ENCODE measurements at places on chromosomes 1 and 21.

DNA sequence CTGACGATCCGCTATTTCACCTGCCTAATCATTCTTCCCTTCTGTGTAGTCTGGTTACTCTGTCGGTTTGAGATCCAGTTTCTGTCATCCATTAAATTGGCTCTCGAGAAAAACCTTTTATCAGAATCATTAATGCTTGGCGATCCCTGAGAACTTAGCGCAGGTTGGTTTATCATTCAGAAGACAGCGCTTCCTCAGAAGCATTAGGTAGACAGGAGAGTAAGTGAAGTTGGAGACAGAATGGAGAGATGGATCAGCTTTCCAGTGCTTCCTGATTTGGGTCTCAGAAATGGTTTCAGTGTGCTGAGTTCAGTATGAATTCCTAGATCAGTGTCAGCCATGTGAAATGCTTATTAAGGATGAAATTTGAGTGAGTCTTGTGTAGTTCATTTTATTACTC, 1.3 kb downstream of the USP1 start:
- no peak for DNase-seq

- no peak for DNase-seq
Measured at GRCh38 chr1:67732750-67733151, 47.8 kb downstream of the GADD45A start.

DNA sequence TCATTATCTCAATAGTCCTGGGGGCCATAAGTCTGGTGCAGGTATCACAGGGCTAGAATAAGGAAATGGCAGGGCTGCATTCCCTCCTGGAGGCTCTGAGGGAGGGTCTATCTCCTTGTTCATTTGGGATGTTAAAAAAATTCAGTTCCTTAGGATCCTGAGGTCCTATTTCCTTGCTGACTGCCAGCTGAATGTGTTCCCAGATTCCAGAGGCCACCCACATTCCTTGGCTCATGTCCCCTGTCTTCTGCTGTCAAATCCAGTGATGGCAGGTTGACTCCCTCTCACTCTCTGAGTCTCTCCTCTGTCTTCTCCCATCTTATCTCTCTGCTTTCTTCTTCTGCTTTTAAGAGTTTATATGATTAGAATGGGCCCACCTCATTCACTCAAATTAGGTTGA, 400.6 kb downstream of the PTPRU start:
- no peak for DNase-seq

- no peak for DNase-seq
Measured at GRCh38 chr1:37940299-37940947, 6.4 kb downstream of the INPP5B start.

DNA sequence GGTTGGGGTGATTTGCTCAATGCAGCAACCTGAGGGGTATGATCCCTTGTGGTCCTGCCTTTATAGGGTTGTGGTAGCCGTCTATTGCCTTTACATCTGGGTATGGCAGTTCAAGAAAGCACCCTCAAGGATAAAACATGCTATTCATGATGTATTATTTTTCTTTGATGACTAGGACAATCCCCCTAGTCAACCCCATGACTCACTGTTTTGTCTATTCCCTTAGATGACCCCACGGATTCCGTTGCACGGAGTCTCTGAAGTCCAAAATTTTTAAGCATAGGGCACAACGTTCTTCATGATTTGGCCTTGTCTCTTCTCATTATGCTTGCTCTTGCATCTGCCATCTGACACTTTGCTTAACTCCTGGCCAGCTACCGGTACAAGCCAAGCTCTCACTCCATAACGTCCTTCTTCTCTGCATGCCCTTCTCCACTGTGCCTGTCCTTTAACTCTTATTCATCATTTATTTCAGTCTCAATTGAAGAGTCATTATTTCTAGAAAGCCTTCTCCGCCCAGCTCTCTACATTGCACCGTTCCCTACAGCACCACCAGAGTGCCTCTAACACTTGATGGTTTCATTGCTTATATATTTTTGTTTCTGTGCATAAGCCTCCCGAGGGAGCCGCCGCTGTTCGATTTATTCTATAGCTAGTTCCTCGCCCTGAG, 838 bp upstream of the DISP1 start:
- no peak for DNase-seq

DNA sequence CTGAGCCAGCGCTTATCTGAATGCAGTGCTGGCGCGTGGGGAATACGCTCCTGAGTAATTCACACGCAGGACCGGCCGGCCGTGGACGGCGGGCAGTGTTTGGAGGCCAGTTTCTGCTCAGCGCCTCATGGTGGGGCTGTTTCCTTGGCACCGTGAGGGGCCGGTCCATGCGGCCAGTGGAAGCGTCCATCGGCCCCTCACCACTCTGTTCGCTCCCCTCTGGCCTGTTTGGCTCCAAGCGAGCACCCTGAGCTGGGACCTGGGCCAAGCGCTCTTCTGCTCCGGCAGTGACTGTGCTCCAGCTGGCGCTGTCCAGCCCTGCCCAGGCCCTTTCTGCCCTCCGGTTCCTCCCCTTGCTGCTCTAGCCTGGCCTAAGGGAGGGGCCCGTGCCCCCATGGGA, 16.3 kb upstream of the PLCH2 start:
- DNase-seq: no peak

DNA sequence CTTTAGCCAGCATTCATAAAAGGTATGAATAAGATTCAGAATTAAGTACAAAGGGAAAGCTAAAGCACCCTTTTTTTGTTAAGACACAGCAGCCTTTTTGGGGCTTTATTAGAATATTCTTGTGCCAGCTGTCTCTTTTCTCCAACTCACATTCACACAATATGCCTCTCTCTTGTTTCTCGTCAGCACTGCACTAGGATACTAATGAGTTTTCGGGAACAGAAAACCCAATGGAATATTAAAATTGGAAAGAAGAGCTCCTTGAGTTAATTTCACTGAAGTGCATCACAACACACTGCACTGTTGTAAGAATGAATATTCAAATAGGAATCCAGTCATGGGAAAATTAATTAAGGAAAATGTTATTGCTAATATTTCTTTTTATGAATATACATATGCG, 410.4 kb upstream of the BEND5 start:
- DNase-seq: no peak

- DNase-seq: no peak
Measured at GRCh38 chr1:109759513-109760334, 4.0 kb downstream of the EPS8L3 start.

- no peak for DNase-seq
Measured at GRCh38 chr21:16711757-16712156, 801.1 kb upstream of the CXADR start.

DNA sequence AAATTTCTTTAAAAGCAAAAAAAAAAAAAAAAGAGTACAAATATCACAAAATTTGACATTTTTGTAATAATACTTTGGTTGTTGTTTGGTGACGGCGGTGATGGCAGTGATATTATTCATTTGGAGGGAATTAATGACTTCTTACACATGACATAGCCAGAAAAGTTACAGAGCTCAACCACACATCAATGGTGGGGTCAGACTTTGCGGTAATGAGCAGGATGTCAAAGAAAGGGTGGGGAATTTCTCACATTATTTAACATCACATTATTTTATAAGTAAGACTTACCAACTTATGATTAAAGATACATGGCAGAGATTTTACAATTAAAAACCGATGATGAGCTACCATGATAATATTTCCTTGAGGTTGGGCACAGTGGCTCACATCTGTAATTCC, 248.2 kb downstream of the RERE start:
- no peak for DNase-seq

DNA sequence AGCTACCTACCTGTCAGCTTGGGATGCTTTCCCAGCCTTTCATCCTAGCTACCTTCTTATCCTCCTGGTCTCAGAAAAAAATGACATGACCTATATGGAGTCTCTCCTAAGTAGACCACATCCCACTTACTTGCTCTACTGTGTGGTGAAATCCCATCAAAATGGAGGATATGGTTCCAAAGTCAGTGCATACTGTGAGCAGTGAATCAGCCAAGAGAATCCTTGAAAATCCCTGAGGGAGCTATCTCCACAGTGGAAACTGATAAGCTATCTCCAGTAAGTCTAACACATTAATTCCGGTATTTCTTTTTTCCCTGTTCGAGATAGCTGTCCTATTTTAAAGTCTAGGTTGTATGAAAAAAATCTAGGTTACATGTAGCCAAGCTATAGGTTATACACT, 189.7 kb downstream of the FGGY start:
- DNase-seq: no peak

DNA sequence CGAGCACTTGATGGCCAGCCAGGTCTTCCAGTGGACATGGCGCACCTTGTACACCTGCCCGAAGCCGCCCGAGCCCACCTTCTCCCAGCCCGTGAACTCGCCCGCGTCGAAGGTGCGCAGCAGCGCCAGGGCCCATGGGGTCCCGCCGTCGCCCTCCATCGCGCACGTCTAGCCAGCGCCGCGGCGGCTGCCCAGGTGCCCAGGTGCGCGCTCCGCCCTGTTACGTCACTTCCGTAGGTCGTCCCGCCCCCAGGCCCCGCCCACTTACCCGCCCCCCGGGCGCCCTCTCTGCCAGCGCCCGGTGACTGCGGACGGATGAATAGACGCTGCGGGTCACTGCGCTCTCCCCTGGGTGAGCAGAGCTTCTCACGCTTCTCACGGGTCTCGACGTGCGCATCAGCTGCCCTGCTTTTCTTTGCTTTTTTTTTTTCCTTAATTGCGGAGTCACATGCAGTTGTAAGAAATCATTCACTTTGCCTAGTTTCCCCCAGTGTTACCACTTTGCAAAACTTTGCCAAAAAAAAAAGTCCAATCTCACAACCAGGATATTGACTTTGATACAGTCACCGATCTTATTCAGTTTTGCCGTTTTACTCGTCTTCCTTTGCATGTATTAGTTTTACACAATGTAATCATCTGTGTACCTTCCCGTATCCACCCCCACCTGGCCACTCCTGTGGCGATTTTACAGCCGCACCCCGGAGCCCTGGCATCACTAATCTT, at the start of gene RIPK4:
Gene RIPK4 (minus strand): TSS at position 170 of the 723 bp plus-strand sequence. CDS start 11 bp downstream, at position 159.
- peak; percentile 62 for DNase-seq

DNA sequence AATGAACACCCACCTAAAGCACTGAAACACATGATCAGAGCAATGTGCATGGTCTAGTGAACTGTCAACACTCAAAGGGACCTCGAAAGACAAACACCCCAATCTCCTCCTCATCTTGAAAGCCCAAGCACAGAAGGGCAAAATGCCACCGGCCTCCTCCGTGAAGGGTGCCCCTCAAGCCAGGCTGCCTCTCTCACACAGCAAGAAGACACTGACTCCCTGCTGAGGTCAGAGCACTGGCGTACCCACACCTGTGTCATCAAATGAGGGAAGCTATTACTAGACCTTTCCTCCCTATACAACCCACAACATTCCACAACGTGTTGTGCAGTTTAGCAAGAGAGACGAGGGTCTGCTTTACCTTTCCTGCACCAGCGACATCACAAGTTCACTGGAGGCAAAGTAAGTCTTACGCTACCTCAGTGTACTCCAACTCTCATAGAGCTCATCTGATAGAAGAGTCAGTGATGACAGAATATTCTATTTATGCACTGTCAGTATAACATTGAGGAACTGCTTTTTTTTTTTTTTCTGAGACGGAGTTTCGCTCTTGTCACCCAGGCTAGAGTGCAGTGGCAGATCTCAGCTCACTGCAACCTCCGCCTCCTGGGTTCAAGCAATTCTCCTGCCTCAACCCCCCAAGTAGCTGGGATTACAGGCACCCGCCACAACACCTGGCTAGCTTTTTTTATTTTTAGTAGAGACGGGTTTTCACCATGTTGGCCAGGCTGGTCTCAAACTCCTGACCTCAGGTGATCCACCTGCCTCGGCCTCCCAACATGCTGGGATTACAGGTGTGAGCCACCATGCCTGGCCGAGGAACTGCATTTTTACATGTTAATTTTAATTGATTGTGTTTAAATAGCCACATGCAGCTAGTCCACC, 3.3 kb downstream of the SH3BP5L start:
- no peak for DNase-seq

GRCh38 chr1:223177681-223178080, 34.6 kb upstream of the TLR5 start:
- peak; percentile 53 for DNase-seq

- no peak for DNase-seq
Measured at GRCh38 chr1:53431805-53432565, 27.2 kb upstream of the DMRTB1 start.

GRCh38 chr1:45573231-45573804, 10.5 kb upstream of the NASP start:
- DNase-seq: no peak

DNA sequence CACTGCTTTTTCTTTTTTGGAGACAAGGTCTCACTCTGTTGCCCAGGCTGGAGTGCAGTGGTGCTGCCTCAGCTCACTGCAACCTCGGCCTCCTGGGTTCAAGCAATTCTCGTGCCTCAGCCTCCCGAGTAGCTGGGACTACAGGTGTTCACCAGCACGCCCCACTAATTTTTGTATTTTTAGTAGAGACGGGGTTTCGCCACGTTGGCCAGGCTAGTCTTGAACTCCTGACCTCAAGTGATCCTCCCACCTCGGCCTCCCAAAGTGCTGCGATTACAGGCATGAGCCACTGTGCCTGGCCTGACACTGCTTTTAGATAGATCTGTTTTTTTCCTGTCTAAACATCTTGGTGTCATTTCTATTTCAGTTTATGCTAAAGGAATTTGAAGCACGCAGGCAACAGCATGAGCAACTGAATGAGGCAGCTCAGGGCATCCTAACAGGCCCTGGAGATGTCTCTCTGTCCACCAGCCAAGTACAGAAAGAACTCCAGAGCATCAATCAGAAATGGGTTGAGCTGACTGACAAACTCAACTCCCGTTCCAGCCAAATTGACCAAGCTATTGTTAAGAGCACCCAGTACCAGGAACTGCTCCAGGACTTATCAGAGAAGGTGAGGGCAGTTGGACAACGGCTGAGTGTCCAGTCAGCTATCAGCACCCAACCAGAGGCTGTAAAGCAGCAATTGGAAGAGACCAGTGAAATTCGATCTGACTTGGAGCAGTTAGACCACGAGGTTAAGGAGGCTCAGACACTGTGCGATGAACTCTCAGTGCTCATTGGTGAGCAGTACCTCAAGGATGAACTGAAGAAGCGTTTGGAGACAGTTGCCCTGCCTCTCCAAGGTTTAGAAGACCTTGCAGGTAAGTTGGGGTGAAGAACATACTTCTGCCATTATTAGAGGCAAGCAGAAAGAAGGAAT, 106.1 kb upstream of the BMP8A start:
- no peak for DNase-seq

GRCh38 chr1:8065369-8065768, 39.3 kb upstream of the ERRFI1 start:
- no peak for DNase-seq

DNA sequence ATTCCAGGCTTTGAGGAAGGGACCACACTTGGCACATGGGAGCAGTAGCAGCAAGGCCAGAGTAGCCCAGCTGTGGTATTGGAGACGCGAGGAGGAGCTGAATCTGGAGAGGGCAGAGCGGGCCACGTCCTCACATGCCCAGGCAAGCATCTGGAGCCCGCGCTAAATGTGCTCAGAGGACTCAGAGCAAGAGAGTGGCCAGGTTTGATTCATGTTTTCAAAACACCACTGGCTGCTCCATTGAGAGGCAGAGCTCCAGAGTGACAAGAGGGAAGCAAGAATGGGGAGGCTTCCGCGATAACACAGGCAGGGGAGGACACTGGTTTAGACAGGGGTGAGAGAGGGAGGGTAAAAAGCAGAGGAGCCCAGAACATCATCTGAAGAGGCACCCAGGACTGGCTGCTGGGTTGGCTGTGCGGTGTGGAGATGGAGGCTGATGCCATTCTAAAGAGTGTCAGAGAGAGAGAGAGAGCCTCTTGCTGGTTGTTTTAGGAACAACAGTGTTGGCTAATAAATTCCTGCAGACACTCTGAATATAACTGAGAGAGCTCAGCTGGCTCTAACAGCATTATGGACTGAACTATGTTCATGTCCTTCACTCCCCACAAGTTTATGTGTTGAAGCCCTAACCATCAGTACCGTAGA, 32.3 kb downstream of the RCAN1 start:
- no peak for DNase-seq

All from CD4-positive, alpha-beta T cell treated with Interleukin-15 for 1 hour (primary cell).